ENCODE measurements at places on chromosomes 2 and 18. TPM values are rescaled to one million over a fixed set of nuclear protein-coding genes. Genes with fewer than 3 reads are reported as not detected.

Gene PSTPIP2
- 14.3 TPM for total RNA-seq

GRCh38 chr2:95346738-95347671 is 49.9 kb downstream of the KCNIP3 start:
- H3K4me3 ChIP-seq = no peak overlapping the region
- DNase-seq = no peak
- H3K27ac ChIP-seq = no peak overlapping the region
- H3K36me3 ChIP-seq = no peaks in the 10 kb centered on the region
- peaks cover 3% of the 10 kb centered on the region for H3K4me1 ChIP-seq

Gene E2F6
- total RNA-seq = 8.7 TPM

GRCh38 chr2:207813942-207814341 is 44.2 kb upstream of the FZD5 start:
- no peak overlapping the region for H3K4me3 ChIP-seq
- H3K4me1 ChIP-seq = no peaks in the 10 kb centered on the region
- H3K27me3 ChIP-seq = no peaks in the 10 kb centered on the region
- no peak for DNase-seq
- H3K36me3 ChIP-seq = no peaks in the 10 kb centered on the region

GRCh38 chr2:124325667-124326440 is 300.8 kb downstream of the CNTNAP5 start:
- H3K27ac ChIP-seq = no peak overlapping the region
- no peaks in the 10 kb centered on the region for H3K27me3 ChIP-seq
- H3K4me3 ChIP-seq = no peak overlapping the region
- H3K4me1 ChIP-seq = no peaks in the 10 kb centered on the region
- DNase-seq = no peak
- no peaks in the 10 kb centered on the region for H3K36me3 ChIP-seq

GRCh38 chr2:157743051-157743450 is 114.4 kb upstream of the ACVR1C start:
- H3K4me3 ChIP-seq = no peak overlapping the region
- peaks cover 17% of the 10 kb centered on the region for H3K4me1 ChIP-seq
- peak; percentile 51 for DNase-seq
- peaks cover 20% of the 10 kb centered on the region for H3K36me3 ChIP-seq
- H3K27ac ChIP-seq = no peak overlapping the region

- H3K4me1 ChIP-seq = no peaks in the 10 kb centered on the region
- H3K36me3 ChIP-seq = no peaks in the 10 kb centered on the region
- no peak overlapping the region for H3K27ac ChIP-seq
- peak; percentile 22 for DNase-seq
These were observed 118.7 kb downstream of the EPB41L3 start for GRCh38 chr18:5424903-5425664.

DNA sequence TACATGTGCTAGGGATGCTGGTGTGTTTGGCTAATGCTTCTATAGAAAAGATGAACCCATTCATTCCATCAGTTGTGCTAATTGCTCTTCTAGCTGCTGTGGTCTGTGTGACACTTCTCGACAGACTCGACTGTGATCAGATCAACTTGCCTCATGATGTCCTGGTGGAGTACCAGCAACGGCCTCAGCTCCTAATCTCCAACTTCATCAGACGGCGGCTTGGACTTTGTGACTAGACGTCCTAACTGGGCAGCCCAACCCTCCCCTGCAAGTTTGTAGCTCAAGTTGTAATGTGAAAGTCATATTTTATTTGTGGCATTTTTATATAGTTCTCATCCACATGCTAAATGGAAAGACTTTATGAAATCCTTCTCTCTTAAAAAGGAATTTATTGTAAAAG is 33.0 kb downstream of the UPP2 start:
- no peaks in the 10 kb centered on the region for H3K36me3 ChIP-seq
- H3K27ac ChIP-seq = no peak overlapping the region
- peaks cover 4% of the 10 kb centered on the region for H3K27me3 ChIP-seq

DNA sequence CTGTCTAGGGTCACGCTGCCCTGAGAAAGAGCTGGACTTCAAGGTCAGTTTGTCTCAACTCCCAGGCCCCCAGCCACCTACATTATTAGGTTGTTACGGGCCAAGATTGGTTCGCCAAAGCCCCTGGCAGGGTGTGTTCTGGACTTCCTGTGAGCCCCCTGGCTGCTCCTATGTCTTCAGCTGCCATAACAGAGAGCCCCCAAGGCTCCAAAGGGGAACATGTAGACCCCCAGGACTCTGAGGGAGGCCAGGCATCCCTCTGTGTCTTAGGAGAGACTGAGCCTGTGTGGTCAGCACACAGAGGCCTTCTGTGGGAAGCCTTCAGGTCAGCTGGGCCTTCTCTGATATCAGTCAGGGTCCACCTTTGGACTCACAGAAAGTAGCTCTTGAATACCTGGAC is 58.3 kb downstream of the INHBB start:
- H3K4me1 ChIP-seq = no peaks in the 10 kb centered on the region
- no peak overlapping the region for H3K4me3 ChIP-seq
- no peak for DNase-seq
- H3K27me3 ChIP-seq = peaks cover 3% of the 10 kb centered on the region
- H3K36me3 ChIP-seq = no peaks in the 10 kb centered on the region

- no peak overlapping the region for H3K4me3 ChIP-seq
- no peak overlapping the region for H3K27ac ChIP-seq
- no peaks in the 10 kb centered on the region for H3K27me3 ChIP-seq
- H3K36me3 ChIP-seq = no peaks in the 10 kb centered on the region
These were observed 245.1 kb downstream of the NEDD4L start for GRCh38 chr18:58288921-58289797.

DNA sequence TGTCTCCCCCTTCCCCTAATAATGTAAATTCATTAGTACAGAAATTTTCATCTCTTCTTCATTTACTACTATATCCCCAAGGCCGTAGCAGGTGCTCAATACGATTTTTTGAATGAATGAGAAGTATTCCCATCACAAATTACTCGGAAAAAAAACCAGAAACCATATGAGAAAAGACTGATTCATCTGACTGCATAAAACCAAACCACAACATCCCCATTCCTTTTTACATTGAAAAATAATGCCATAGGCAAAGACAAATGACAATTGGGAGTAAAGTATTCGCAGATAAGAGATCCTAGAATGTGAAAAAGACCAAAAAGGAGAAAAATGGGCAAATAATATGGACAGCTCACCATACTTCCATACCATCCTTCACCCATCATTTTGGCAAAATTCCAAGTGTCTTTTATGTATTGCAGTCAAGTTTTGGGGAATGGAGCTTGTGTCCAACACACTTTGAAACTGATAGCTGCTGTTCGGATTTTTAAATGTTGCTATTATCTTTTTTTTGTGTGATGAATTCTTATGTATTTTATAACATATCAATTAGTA is 1.5 kb downstream of the ZC3H8 start:
- peaks cover 8% of the 10 kb centered on the region for H3K36me3 ChIP-seq
- H3K4me1 ChIP-seq = peaks cover 7% of the 10 kb centered on the region
- peak overlapping the region; percentile 16 for H3K27ac ChIP-seq
